Kidney tubule cell (primary cell): ENCODE measurements at places on chromosomes 6 and 20.

- no peak for DNase-seq
These were observed 1.0 kb upstream of the TAGAP start for GRCh38 chr6:159045801-159046200.

DNA sequence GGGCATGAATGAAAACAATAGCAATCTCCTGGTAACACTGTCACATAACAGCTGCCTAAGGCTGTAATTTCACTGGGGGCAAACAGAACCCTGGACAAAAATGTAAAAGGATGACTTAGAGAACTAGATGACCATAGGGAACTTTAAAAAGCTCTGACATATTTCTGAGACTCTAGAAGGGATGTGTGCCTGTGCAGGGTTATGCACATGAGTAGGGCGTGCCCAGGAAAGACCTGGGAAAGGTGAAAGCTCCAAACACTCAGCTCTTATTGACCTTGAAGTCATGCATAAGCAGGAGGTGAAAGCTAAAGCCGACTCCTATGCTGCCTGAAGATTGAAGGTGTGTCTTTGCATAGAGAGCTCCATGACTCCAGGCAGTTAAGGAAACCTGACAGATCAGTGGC, 118.4 kb upstream of the BTBD3 start:
- DNase-seq = no peak

DNA sequence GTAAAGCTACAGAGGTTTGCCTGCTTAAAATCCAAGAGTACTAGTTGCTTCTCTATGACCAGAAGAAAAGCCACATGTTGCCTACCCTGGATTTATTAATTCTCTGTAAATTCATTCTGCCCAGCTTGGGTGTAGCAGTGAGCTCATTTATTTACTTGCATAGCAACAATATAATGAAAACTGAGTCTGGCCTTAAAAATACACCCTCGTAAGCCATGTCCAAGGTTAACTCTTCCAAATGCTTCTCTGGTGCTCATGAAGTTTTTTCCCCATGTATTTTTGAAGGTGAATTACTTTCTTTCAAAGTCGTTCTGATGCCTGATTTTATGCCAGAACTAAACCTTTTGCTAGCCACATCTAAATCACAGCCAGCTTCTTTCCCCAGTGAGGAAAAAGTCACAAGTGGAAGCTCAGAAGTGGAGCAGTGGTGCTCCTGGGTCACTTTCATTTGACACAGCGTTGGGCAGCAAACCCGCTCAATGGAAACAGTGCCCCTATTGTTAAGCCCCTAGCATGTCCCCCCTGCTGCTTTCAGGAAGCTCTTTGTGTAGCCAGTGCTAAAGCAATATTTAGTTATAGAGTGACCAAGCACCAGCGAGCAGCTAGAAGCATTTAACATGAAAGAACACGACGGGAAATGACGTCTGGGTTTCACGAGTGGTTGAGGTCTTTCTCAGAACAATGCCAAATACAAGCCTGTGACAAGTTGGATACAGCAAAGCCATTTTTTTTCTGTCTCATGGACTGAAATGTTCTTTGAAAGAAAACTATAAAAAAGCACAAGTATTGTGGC, 29.8 kb downstream of the NEDD9 start:
- peak; percentile 48 for DNase-seq

- no peak for DNase-seq
These were observed 494.6 kb downstream of the RFPL4B start for GRCh38 chr6:112841553-112842329.

GRCh38 chr6:10951675-10952282, 64.9 kb downstream of the SYCP2L start:
- DNase-seq = peak; percentile 43

GRCh38 chr6:131949909-131950766, 1.0 kb downstream of the CCN2 start:
- peak; percentile 86 for DNase-seq

GRCh38 chr6:21710216-21710615, 116.7 kb downstream of the SOX4 start:
- no peak for DNase-seq

GRCh38 chr20:5364997-5365597, 48.3 kb upstream of the PROKR2 start:
- peak; percentile 51 for DNase-seq

- DNase-seq = no peak
These were observed 2.2 kb downstream of the INSM1 start for GRCh38 chr20:20370094-20370575.

GRCh38 chr6:30357678-30358540, 13.0 kb downstream of the RPP21 start:
- peak; percentile 69 for DNase-seq

DNA sequence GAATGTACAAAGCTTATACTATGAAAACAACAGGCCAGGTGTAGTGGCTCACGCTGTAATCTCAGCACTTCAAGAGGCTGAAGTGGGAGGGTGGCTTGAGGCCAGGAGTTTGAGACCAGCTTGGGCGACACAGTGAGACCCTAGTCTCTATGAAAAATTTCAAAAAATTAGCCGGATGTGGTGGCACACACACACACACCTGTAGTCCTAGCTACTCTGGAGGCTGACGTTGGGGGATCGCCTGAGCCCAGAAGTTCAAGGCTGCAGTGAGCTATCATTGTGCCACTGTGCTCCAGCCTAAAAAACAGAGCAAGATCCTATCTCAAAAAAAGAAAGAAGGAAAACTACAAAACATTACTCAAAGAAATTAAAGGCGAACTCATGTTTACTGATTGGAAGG, 7.3 kb upstream of the ASF1A start:
- no peak for DNase-seq

DNA sequence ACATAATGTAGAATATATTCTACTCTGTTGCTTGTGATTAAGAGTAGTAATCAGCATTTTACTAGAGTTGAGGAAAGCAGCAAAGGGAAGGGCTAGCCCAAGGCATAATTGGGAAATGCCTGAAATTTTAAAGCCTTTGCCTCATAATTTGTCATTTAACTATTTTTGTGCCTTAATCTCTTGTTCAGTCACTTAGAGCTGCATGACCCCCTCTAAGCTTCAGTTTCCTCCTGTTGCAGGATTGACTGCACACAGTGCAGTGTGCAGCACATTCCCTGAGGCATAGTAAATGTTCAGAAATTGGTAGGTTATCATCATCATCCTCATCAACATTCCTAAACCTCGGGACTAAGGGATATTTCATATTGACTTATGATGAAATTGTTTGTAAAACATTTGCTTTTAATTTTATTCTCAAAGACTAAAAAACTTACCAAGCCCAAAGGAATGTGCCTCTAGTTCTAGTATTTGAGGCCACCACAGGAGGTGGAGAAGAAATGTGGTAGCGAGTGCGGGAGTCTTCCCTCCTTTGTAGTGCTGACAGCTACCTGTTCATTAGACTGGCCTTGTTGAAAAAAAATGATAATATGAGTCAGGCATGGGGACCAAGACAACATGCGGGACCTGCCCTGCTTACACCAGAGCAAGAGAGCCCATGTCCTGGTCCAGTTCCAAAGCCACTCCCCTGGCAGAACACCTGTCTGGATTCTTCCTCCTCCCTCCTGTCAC, 14.8 kb upstream of the TENT5A start:
- DNase-seq = peak; percentile 75

- no peak for DNase-seq
These were observed 161.4 kb downstream of the PDE7B start for GRCh38 chr6:136012943-136013342.

DNA sequence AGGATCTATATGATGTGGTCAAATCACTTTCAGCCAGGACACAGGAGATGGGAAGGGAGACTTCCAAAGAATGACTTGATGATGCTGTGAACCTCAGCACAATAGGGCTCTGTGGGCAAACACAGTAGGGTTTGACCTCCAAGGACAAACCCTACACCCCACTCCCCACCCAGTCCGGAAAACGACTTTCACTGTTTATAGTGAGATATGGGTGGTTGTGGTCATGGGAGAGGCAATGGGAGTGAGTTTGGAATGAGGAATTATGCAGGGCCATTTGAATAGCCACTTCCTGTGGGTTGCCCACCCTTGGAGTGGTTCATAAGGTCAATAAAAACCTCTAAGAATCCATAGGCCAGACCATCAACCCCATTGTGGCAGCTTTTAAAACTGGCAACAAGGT, 38.4 kb upstream of the PRND start:
- DNase-seq = no peak

- no peak for DNase-seq
These were observed 6.9 kb upstream of the C20orf203 start for GRCh38 chr20:32680544-32681174.

DNA sequence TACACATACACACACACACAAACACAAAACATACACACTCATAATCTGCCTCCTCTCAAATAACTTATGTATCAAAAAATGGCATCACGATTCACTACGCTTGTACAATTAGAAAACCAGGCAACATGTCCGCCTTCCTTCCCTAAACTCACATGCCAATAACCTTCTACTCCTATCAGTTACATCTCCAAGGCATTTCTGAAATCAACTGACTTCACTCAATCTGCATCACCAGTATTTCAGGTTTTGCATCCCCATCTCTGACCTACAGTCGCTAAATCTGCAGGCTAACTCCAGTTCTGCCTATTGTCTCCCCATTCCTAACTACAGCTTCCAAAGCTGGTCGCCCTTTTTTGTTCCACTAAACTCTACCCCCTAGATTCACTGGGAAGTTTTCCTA, 217.5 kb downstream of the PTPRK start:
- DNase-seq = no peak

GRCh38 chr20:25213566-25214425, 18.3 kb downstream of the ENTPD6 start:
- DNase-seq = no peak

- DNase-seq = peak; percentile 88
These were observed 36.9 kb downstream of the ARHGAP18 start for GRCh38 chr6:129672881-129673631.

DNA sequence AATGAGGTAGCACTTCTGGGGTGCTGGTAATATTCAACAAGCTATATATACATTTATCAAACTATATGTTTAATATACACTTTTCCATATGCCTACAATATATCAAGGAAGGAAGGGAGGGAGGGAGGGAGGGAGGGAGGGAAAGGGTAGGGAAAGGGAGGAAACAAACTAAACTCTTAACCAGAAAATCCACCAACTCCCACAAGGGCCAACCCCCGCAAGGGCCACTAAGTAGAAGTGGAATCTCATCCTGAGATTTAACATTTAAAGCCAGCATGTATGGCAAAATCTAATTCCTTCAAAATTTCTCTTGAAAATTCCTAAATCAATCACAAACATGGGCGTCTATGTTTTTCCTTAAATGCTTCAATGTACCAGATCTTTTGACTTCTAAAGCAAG, 298.6 kb upstream of the THEMIS start:
- no peak for DNase-seq

- DNase-seq = no peak
These were observed 315.6 kb upstream of the CITED2 start for GRCh38 chr6:139690007-139690406.

DNA sequence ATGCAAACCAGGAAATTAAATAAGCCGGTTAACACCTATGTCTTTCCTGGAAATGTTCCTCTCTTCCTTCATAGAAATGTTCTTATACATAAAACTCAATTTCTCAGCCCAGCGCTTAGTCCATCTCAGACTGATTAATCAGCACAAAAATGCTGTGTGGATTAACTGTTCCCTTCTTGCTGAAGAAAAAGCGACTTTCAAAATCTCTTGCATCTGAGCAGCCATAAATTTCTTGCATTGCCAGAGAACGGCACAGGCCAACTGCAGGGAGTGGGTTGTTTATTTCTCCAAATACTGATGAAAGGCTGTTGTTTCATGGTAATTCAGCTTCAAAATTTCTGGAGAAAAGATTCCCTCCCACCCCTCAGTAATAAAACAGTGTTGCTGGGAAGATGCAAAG, 517.6 kb downstream of the BTBD3 start:
- no peak for DNase-seq

- DNase-seq = peak; percentile 35
These were observed 5.7 kb downstream of the VTA1 start for GRCh38 chr6:142152746-142153145.

DNA sequence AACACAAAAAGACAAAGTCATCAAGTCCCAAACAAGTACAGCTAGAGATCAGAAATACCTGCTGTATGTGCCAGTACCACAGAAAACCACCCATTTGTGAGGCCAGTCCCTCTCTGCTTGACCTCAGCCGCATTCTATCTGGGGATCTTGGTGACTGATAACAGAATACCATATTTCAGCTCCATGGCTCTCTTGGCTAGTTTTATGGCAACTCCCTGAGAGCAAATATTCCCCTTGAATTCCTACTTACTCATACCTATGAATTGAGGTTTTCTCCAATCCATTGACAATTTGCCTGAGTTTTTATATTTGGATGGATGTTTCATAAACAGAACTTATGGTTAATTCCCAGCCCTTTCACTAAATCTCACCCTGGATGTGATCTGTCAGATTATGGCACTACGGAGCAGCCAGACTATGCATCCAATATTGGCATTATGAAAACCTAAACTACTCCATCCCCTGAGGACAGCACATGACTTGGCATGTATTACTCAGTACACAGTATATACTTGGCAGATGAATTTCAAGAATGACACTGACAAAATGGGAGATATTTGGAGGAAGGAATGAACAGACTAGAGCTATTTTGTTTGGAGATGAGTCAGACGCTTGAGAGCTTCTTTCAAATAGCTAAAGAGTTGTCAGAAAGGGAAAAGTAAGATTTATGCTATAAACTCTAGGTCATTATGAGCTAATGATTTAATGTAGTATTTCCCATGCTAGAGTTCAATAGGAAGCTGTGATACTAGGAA, 95.7 kb downstream of the PRDM1 start:
- DNase-seq = peak; percentile 60

- DNase-seq = no peak
These were observed 218.3 kb upstream of the DTNBP1 start for GRCh38 chr6:15881150-15881549.

DNA sequence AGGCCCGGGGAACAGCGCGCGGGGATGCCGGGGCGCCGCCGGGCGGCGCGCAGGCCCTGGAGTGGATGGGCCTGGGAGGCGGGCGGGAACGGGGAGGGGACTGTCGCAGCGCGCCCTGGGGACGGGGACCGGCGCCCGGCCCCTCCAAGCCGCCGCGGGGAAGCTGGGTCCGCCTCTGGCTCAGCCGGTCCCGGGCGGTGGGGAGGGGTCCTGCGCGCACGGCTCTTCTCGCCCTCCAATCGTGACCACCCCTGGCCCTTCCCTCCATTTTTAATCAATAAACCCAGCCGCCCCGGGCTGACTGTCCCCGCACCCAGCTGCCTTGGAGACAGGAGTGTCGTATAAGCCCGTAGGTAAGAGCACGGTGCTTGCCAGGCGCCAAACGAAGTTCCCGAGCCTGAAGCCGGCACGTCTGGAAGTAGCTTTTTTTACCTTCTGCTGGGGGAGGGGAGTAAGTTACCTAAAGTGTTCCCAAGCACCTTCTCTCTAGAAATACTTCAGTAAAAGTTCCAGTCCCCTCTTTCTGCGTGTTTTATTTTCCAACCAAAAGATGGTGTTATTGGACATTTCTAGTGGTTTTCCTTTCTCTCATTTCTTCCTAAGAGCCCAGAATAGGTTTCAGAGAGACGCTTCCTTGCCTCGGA, 780 bp upstream of the TAF4 start:
- peak; percentile 67 for DNase-seq
